ENCODE measurements at places on chromosomes 2 and 18.
A peak's percentile ranks its signal among the peaks of the same experiment; 100 is the strongest.

DNA sequence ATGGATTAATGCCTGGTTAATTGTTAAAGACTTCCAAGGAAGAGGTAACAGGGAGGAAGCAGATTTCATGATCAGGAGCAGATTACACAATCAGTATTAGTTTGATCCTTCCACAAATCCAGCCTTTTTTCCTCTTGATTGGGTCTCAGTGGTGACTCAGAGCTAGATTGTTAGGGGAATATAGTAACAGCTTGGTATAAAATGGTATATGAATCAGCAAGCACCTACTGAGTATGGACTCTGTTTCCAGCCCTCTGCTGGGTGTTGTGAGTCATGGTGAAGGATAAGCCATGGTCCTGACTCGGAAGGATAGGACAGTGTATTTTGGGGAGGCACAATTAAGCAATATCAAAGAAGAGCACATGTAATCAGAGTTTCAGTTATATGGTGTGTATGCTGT is 272.4 kb upstream of the DPP10 start:
- no peak for DNase-seq

GRCh38 chr2:181954538-181954883 is 31.1 kb upstream of the PPP1R1C start:
- DNase-seq: no peak

- no peak for DNase-seq
Measured at GRCh38 chr18:2589345-2590068, 18.1 kb downstream of the NDC80 start.

DNA sequence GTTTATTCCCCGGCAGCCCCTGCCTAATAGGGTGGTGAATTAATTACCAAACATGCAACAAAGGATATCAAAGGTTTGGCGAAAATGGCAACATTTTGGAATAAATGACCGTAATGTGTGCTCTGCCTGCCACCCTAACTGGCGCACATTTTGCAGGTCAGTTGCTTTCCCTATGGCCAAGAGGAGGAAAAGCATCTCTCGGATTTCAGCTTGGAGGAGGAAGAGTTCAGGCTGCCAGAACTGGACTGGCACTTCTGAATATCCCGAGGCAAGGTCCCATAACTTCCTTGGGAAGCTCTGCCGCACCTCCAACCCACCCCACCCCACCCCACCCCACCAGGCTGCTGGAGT is 37.1 kb downstream of the SLC25A52 start:
- DNase-seq: no peak

DNA sequence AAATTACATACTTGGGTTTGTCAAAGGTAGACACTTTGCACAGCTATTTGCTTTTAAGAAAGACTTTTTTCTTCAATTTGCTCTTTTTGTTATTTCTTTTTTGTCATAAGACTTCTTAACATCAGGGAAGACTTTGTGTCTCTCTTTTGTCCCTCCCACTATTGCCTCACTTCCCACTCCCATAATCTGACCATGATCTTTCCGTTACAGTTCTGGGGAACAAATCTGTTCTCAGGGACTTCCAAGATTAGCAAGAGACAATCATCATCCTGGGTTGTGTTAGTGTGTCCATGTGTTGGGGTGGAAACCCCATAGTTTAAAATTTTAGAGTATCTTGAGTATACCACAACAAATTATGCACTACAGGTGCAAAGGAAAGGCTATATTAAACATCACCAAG is 75.3 kb downstream of the REV1 start:
- DNase-seq: no peak

DNA sequence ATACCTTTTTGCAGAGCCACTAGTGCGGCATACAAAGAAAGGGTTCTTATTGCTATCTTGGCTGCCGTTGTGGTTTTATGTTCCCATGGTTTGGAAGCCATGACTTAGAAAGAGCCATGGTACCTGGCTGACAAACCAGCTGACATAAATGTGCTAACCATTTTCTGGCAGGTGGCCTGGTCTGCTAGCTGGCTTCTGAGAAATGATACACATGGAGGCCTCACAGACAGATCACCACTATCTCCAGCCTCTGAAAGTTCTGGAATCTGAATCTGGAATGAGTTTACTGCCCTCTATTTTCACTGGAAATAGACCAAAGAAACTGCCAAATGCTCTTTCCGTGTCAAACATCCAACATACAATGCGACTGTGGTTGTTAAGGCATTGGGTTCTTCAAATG is 123.7 kb downstream of the QPCT start:
- no peak for DNase-seq

DNA sequence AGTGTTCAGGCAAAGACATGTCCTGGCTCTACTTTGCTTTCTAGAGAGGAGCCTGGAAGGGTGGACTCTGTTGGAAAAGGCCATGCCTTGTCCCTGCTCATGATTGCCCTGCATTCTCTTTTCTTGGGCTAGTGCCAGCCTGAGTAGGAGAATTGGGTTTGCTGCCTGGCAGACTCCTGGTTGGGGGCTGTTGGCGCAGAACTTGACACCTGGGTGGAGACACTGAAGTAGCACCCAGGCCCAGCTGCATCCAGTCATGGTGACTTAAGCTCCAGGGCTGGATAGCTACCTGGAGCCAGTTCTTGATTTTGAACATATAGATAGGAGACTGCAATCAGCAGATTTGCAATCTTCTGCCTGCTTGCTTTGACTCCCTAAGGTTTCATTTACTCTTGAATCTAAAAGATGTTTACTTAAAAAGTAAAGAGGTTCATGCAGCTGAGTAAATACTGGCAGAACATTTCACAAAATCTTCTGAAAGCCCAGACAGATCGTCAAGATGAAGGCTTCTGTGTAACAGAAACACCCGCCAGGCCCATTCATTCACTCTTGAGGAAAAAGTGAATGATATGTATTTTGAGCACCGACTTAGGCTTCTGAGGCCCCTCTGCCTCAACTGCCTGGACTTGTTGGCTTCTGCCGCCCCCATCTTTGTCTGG is 38.0 kb upstream of the YWHAQ start:
- no peak for DNase-seq

GRCh38 chr2:161239326-161240109 is 68.7 kb upstream of the PSMD14 start:
- no peak for DNase-seq

GRCh38 chr2:139317259-139317658 is 537.1 kb upstream of the NXPH2 start:
- DNase-seq: no peak

DNA sequence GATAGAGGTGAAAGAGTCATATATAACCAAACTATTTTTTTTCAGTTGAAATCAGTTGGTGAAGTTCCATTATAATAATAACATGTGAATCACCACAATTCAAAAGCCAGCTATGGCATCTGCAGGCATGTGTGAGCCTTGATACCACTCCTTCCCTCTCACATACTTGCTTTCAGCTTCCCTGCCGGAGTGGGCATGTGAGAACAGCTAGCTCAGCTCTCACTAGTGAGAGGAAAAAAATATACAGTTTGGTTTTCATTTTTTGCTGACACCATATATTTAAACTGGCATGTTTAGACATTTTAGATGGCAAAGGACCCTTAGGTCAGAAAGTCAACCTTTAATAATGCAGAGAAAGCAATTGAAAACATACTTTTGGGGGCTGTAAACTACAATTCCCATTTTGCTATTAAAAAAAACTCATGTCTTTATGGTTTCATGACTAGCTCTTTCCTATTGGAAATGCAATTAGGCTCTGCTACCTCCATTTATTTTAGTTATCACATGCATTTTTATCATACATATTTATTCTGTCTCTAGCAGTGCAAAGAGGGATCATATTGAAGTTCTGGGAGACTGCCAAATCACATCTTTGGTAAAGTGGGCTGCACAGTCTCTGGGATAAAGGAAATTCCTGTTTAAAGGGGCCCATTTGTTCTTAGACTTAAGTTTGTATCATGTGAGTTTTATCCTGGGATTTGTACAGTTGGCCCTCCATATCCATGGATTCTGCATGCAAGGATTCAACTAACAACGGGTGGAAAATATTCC is 33.2 kb upstream of the SLC40A1 start:
- no peak for DNase-seq

DNA sequence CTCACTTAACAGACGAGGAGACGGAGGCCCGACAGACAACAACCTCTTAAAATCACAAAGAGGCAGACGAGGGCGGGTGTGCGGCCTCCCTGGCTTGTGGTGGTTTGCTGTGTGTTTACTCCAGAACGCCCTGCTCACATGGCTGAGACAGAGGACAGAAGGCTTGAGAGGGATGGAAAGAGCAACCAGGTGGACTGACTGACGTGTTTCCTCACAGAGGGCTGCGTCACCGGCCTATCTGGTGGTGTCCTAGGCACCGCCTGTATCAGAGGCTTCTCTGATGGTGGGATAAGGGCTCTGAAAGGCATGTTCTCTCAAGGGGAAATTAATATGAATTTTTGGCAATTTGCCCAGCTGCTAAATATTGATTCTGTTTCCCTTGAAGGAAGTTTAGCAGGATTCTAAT is 47.0 kb upstream of the RALBP1 start:
- no peak for DNase-seq

DNA sequence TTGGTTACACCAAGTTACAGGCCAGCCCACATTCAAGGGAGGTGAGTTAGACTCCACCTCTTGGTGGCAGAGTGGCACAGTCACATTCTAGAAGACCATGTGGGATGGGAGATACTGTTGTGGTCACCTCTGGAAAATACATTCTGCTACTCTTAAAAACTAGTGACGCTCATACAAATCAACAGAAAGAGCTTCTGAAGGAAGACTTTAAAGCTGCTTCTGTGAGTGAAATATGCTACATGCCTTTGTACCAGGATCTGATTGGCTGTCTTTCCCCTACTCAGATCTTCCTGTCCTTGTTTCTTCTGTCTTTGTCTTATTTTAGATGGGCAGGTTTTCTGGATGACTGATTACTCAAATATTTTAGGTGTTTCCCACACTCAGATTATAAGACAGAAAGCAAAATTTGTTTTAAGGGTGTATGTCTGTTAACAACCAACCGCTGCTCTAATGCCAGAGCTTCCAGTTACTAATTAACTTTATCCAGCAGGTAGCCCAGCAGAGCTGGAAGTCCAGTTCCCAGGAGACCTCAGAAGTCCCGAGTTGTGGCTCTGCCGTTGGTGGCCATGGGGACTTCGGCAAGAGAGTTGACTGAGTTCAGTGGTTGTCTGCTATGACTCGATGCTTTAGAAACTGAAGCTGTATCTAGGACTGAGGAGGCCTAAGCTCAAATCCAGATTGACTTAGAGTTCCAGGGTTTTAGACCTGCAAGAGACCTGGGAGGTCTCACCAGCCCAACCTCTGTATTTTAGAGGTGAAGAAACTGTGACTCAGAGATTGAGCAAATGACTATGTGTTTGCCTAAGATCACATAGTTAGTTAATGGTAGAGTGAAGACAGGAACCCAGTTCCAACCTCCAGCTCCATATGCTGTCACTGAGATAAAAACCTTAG is 7.4 kb downstream of the IL1R2 start:
- DNase-seq: no peak

- DNase-seq: peak; percentile 20
Measured at GRCh38 chr2:106104332-106105062, 89.6 kb downstream of the UXS1 start.

DNA sequence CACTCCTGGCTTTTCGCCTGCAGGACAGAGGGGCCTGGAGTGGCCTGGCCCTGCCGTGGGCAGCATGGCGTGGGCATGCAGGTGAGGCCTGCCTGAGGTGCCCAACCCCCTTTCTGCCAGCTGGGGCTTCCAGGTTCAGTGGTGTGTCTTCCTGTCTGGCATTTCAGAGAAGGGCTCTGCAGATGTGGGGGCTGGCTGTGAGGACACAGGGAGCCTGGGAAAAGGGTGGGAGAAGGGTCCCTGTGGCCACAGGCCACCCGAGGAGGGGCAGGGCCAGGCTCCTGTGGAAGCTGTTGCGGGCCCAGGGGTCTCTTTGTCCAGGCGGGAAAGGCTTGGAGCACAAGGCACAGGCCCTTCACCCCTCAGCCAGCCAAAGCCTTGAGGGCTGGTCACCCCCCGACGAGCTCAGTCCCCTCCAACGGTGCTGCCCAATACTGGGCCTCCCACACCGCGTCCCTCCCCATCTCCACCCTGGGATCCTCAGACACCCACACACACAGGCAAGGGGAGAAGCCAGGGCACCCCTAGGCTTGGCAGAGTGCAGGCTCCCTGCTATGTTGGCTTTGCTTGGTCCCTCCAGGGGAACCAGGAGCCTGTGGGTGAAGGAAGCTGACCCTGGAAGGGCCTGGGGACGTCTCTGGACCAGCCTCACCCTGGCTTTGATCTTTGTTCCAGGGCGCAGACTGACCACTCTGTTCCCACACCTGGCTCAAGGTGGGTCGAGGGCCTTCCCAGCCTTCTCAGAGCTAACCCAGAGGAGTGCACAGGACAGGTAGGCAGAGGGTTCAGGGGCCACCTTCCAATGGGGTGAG is 3.7 kb upstream of the AQP12A start:
- DNase-seq: no peak

GRCh38 chr2:74286725-74287124 is 56.5 kb downstream of the SLC4A5 start:
- DNase-seq: no peak

DNA sequence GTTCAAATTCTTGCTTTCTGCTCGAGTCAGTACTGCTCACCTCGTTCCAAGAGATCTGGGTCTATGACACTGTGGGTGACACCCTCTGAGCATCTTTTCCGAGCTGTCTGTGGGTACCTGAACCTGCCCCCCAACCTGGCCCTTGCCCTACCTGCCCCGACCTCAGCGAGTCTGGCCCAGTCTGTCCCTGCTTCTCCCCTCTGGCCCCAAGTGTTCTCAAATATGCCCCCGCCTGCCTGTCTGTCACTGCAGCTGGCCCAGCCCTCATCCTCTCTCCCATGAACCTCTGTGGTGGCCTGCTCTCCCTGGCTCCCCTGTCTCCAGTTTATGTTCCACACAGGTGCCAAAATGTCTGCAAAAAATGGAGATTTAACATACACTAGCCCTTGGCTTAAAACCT is 11.8 kb downstream of the IL1R1 start:
- no peak for DNase-seq

DNA sequence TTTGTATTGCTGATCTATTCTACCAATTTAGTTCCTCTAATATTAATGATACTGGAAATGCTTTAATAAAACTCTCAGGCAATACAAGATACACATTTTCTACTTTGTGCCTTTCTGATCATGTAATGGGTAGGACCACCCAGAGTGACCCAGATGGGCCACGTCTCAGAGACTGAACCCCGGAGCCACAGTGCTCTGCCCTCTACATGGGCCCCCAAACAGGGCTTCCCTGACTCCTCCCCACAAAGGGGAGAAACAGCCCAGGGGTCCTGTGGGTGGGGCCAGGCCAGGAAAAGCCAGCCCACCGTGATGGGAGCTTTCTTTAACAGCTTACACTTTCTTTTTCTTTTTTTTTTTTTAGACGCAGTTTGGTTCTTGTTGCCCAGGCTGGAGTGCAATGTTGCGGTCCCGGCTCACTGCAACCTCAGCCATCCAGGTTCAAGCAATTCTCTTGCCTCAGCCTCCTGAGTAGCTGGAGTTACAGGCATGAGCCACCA is 18.4 kb downstream of the HDAC4 start:
- DNase-seq: no peak

- no peak for DNase-seq
Measured at GRCh38 chr2:239895669-239896068, 129.5 kb downstream of the NDUFA10 start.

DNA sequence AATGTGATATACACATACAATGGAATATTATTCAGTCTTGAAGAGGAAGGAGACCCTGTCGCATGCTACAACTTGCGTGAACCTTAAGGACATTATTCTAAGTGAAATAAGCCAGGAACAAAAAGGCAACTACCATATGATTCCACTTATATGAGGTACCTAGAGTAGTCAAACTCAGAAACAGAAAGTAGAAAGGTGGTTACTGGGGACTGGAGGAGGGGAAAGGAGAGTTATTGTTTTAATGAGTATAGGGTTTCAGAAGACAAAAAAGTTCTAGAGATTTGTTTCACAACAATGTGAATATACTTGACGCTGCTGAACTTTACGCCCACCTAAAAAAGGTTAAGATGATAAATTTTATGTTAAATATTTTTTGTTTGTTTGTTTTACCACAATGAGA is 47.0 kb downstream of the CXCR4 start:
- no peak for DNase-seq

All from NCI-H748 treated with DMSO at 0.1 percent for 48 hours (cell line).